Small intestine (tissue), 16 donors: ENCODE measurements at places on chromosomes 5 and 9. TPM values are rescaled to one million over a fixed set of nuclear protein-coding genes. Genes with fewer than 3 reads are reported as not detected.

GRCh38 chr9:136854113-136854841, 2.1 kb downstream of the MAMDC4 start:
- DNase-seq: no peak

The HCN1 gene
- 0.25 TPM for polyA plus RNA-seq

The STPG3 gene
- polyA plus RNA-seq: not detected

- DNase-seq: no peak
Measured at GRCh38 chr5:136805466-136805865, 440.1 kb upstream of the TRPC7 start.

GRCh38 chr5:91162534-91163381, 220.4 kb downstream of the ARRDC3 start:
- DNase-seq: peak; percentile 35

The ARSI gene
- polyA plus RNA-seq: not detected

GRCh38 chr5:166117072-166118066, 2174.1 kb upstream of the WWC1 start:
- DNase-seq: no peak

The C1QTNF2 gene
- not detected for polyA plus RNA-seq

GRCh38 chr5:103927739-103928138, 365.1 kb upstream of the NUDT12 start:
- DNase-seq: no peak

DNA sequence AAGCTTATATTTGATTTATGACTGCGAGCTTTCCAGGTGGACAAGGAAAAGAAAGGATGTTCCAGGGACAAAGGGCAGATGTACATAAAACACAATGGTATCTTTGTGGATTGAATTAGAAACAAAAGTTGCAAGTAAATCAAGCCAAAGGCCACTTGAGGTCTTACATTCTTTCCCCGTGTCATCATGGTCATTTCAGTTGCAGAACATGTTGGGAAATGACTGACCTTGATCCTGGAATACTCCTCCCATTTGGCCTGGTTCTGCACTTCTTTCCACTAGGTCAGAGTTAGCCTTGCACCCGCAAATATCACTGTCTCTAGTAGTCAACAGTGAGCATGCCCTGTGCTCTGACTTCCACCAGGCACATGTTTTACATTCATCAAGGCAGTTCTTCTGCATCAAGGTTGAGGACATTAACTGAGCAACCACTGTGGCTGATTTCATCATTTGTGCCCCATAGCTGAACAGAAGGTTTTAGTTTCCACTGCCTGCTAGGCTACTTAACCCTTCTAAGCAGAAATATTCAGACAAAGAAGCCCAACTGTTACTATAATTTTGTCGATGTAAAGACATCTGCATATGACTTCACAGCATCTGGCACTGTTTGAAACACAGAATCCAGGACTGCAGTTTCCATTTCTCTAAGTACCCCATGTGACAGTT, 1161.7 kb upstream of the DMAC1 start:
- no peak for DNase-seq

The FCN2 gene
- polyA plus RNA-seq: not detected

DNA sequence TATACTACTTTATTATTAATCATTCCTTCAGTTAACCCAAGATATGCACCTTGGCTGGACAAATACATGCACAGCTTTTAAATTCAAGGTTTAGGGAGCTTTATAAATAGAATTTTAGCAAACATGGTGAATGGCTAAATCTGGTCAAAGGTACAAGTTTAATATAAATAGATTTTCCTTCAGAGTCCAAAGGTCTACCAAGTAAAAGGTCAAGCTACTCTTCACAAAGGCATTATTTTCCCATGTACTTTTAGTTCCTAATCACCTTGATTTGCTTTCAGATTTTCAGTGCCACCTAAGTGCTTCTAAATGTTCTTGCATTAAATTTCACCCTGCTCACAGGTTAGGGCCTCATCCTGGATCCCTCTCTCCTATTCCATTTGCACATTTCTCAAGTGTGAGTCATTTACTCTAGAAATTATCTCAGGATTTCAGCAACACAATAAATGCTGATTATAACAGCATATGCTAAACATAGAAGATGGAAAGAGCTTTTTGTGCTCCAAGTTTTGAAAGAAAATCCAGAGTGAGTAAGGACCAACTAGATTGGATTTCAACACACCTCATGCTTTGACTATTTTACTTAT, 459.4 kb upstream of the ITGA1 start:
- no peak for DNase-seq

The SAPCD2 gene
- 0.81 TPM for polyA plus RNA-seq

- DNase-seq: no peak
Measured at GRCh38 chr5:1547655-1548054, 23.9 kb upstream of the LPCAT1 start.

DNA sequence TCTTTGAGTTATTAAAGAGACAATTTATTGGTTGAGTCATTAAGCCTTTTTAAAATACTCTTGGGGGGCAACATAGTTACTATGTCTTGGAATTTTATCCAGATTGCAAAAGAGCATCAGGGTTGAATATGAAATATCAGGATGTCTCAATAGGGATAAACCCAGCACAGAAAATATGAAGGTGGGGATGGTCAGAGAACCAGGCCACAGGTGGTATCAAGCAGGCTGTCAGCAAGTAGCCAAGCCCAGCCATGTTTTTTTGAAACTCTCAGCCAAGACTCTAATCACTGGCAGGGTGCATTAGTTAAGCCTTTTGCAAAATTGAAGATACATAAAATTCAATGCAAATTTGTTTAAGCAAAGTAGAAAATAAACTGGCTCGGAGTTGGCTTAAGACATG, 468.9 kb downstream of the DTWD2 start:
- DNase-seq: no peak

The NR5A1 gene
- 0.27 TPM for polyA plus RNA-seq

GRCh38 chr5:132831095-132831860, 831 bp upstream of the SHROOM1 start:
- peak; percentile 70 for DNase-seq

GRCh38 chr9:93357649-93358048, 93.8 kb upstream of the FAM120A start:
- DNase-seq: no peak

- DNase-seq: peak; percentile 2
Measured at GRCh38 chr9:13569602-13570067, 290.1 kb upstream of the MPDZ start.

GRCh38 chr9:85163415-85163814, 493.9 kb downstream of the NTRK2 start:
- no peak for DNase-seq

GRCh38 chr9:125541840-125542243, 165.2 kb downstream of the MAPKAP1 start:
- DNase-seq: no peak

DNA sequence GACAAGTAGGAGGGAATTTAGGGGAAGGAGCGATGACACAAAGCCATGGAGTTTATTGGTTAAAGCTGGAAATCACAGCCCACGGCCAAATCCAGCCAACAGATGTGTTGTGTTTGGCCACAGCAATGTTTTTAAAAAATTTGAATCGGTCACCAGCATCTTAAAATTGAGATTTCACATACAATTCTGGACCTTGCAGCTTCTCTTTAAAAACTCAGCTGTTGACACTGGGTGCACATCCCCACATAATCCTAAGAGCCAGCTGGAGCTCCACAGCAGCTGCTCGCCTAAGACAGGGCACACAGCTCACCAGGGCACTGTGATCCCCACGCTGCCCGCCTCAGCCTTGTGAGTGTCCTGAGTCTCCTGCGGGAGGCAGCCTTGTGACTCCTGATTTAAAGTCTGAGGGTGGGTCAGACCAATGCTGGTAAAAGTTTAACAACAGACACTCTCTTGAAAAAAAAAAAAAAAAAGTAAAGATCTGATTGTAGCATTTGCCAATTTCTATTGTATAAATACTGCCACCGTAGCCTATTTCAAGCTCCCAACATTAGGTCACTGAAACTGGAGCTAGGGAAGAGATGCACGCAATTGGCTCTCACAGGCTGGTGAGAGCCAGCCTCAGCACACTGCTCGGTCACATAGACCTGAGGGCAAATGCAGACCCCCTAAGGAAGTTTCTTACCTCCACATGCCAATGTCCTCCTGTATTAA, 124.8 kb downstream of the HSD17B3 start:
- peak; percentile 67 for DNase-seq

The CATSPER3 gene
- polyA plus RNA-seq: 0.46 TPM

The GABRB2 gene
- polyA plus RNA-seq: 3.9 TPM

DNA sequence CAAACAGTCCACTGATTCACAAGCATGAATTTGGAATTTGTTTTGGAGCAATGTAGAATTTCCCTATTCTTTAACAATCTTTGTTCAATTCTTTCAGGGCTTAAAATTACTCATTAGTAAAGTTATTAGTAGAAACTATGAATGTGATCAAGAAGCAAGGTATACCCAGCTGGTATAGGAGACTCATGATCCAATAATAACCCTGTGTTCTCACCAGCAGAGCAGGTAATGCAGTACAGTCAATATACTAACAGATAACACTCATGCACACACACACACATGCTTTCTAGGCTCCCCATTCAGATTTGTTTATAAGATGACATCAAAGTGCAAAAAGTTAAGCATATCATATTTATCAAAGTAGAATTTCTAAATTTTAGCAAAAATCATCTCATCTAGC, 445.2 kb downstream of the ELAVL2 start:
- no peak for DNase-seq

- DNase-seq: no peak
Measured at GRCh38 chr5:97559827-97560598, 377.0 kb upstream of the RIOK2 start.

DNA sequence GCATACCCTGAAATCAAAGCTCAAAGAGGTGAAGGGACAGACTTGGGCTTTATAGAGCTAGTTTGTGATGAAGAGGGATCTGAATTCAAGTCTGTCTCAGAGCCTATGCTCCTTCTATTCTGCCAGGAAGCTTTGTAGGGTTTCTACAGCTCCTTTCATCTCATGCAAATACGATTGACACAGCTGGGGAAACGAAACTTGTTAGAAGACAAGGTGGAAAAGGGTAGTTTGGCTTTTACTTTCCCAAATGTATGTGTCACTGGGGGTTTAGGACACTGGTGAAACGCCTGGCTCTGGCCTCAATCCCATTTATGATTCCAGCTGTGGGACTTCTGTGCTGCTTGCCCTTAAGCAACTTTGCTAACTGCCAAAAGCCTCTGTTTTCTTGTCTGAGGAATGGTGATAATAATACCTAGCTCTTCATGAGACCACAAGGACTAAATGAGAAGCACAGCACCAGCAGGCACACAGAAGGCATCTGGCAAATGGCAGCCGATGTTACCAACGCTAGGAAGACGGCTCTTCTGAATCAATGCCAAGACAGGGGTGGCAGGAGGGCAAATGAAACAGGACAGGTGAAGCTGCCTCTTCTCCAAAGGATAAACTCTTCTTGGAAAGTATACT, 70.3 kb upstream of the EQTN start:
- DNase-seq: no peak

DNA sequence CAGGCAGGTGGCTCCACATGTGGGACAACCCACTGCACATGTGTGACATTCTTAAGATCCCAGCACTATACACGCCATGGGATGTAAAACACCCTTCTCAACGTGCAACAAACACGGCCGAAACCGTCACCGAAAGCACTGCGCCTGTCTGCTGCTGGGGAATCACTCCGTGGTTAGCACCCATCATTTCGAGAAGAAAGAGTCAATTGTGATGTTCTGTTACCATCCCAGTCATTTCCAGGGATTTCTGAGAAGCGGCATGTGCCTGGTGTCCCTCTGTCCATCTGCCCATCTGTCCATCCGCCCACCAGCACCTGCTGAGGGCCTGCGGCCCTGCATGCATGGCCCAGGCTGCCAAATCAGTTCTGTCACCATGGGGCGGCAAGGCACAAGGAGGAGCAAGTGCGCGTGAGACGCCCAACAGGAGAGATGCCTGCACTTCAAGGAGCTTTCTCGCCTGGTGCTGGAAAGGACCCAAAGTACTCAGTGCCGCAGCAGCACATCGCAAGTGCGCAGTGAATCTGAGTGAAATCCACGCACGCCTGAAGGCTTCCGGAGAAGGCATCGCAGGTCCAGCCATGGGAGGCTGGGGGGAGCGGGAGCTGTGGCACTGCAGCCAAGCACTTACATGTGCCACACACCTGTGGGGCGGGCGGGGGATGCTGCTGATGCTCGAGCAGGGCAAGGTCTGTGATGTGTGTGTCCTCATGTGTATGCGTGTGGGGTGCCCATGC, 38.0 kb downstream of the VAV2 start:
- no peak for DNase-seq

DNA sequence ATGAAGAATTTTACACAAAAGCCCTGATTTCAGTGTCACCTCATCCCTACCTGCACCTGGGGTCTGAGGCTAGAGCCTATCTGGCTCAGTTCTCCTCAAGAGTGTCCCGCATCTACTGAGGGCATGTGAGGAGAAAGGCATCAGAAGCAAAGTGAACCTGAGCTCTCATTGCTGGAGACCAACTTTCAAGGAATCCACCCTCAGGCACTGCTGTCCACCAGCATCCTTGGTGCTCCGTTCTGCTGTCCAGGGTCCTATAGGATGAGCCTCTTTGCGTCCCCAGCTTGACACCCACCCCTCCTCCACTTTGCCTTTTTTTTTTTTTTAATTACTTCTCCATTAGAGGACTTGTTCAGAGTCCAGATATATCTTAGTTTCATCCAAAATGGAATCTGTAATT, 49.5 kb downstream of the CAMSAP1 start:
- DNase-seq: no peak

- no peak for DNase-seq
Measured at GRCh38 chr5:104538734-104539133, 976.1 kb upstream of the NUDT12 start.

The ZFR gene
- 71.0 TPM for polyA plus RNA-seq

GRCh38 chr5:52692039-52692438, 95.7 kb upstream of the ITGA1 start:
- DNase-seq: no peak

- peak; percentile 37 for DNase-seq
Measured at GRCh38 chr9:27473111-27473529, 51.0 kb upstream of the IFNK start.

DNA sequence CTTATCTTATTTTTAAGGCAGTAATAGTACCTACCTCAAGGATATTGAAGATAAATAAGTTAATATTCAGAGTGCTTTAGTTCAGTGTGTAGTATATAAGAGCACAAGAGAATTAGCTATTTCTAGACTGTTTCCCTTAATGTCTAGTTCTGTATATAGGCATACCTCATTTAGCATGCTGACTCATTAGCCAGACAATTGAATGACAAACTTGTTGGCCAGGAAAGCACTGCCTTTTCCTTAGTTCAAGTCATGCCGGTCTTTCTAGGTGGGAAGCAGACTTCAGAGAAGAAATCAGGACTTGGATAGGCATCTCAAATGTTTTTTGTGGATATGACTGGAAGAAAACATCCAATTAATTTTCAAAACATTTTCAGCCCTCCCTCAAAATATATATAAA, 3.2 kb upstream of the FBXO4 start:
- no peak for DNase-seq

GRCh38 chr9:21674894-21675293, 127.5 kb upstream of the MTAP start:
- DNase-seq: no peak

GRCh38 chr5:66989286-66989685, 207.3 kb downstream of the CD180 start:
- DNase-seq: no peak
